ENCODE measurements at places on chromosomes 5 and 9.

- DNase-seq: no peak
Observed at GRCh38 chr9:1659363-1659690, 355.8 kb upstream of the SMARCA2 start.

DNA sequence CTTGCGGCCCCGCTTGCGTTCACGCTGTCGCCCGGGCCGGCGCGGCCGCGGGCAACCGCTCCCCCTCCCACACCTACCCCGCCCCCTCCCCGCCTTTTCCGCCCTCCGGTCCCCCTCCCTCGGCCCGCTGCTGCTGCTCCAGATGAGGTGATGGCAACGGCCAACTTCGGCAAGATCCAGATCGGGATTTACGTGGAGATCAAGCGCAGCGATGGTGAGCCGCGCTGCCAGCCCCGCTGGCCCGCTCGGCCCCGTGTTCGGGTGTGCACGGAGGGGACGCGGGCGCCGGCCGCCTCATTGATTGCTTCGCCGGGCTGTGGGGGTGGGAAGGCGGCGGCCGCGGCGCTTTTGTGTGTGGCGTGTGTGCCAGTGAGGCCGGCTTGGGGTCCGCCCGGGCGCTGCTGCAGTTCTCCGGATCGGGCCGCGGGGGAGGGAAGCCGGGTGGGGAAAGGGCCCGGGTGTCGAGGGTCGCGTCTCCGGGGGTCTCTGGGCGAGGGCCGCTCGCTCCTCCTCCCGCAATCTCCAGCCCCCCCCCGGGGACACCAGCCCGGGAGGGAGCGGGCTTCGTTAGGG, 403 bp downstream of the KIF2A start:
- DNase-seq: peak; percentile 11

GRCh38 chr5:146209714-146210113, 6.3 kb downstream of the RBM27 start:
- DNase-seq: no peak

DNA sequence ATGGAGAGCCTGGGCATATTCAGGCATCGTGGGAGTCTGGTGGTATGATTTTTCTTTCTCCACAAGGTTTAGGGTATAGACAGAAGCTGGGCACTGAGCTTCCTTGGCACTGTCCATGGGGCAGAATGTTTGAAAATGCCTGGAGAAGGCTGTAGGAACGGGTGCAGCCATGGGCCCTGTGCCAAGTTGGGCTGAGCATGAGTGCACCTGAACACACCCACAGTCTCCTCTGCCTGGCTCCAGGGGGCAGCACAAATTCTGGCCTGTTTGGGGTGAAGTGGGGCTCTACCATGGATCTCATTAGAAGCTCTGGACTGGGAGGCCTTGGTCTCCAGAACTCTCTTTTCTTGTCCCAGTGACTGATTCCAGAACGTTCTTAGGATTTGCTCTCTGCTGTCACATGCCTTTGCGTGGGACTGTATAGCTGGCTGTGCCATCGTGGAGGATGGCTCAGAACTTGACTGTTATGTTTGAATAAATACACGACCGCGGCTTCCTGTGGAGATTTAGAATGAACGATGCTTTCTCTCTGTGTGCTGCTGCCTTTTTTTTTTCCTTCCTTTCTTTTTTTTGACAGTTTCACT, 229.8 kb downstream of the FANCC start:
- DNase-seq: no peak

GRCh38 chr5:123273984-123274383, 149.2 kb downstream of the CEP120 start:
- no peak for DNase-seq

DNA sequence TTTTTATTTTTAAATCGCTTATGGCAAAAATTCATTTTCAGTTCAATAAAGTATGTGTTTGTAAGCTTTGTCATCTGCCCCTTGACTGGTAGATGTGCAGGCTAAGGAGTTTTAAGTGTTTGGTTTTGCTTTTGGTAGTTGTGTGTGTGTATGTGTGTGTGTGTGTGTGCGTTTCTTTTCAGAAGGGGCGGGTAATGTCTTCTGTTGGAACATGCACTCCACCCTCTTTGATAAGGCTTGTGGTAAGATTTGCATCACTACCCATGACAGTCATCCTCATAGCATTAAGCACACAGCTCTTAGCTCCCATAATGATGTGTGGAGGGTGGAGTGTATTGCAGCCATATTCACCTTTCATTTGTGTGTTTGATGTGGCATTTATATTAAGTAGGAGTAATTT, 92.1 kb upstream of the FSD1L start:
- no peak for DNase-seq
